ENCODE measurements at places on chromosomes 4 and X. TPM values are rescaled to one million over a fixed set of nuclear protein-coding genes. Genes with fewer than 3 reads are reported as not detected.
A peak's percentile ranks its signal among the peaks of the same experiment; 100 is the strongest.

CXCL1 gene
- total RNA-seq = 158 TPM

ZNF185 gene
- total RNA-seq = 41.6 TPM

PPP4R3C gene
- not detected for total RNA-seq

DNA sequence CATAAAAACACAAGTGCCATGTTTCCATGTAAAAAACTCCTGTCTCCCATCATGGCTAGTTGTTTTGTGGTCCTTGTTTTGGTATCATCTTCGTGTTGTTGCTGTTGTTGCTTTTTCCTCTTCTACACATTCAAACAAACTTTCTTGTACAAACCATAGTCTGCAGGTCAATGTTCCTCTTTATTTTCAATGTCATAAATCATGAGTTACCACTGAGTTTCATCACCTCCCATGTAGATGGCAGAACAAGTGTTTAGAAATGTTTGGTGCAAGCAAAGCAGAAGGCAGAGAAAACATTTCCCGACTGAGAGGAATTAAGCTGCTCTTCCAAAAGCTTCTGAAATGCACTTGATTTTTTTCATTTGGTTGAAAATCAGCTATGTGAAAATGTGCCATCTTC lies 166.0 kb downstream of the ANTXR2 start:
- DNase-seq = no peak

DNA sequence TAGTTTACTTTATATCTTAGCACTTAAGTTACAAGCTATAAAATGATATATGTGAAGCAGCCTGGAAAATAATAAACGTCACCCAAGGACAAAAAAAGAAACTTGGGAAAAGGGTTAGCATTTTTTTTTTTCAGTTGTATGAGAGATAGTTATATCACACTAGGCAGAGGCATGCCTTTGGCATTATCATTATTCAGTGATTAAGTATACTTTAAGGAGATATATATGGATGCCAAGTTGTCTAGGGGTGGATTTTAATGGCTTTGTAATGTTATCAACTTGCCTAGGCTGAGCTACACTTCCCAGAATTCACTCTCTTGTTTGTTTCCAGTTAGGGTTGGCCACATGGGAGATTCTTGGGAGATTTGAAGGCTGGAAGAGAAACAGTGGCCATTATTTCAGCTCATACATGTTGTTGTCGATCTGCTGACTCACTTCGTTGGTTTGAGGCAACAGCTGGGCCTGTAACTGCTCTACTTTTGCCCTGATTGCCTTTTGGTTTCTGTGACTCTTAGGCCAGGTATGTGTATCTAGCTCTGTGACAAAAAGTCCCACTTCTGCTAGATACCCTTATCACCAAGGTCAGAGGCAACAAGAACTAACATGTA lies 11.5 kb upstream of the SRPX start:
- no peak for DNase-seq

TLR2 gene
- 13.8 TPM for total RNA-seq

GRCh38 chrX:130715299-130715698 lies 187.7 kb downstream of the ENOX2 start:
- DNase-seq = no peak

DNA sequence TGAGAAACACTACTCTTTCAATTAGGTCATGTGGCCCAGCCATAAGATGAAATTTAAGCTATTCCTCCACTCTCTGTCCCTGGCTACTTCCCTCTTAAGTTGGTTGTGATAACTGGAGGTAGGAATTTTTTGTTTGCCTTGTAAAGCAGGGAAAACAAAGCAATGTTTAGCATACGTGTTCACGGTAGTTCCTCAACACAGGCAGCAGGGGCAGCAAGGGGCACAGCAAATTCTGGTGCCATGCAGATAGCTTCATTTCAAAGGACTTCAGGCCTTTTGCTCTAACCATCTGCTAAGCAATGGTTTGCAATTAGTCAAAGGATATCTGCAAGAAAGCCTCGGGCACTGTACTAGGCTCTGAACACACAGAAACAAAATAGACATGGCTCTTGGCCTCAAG lies 330.2 kb downstream of the ZIC3 start:
- no peak for DNase-seq

DNA sequence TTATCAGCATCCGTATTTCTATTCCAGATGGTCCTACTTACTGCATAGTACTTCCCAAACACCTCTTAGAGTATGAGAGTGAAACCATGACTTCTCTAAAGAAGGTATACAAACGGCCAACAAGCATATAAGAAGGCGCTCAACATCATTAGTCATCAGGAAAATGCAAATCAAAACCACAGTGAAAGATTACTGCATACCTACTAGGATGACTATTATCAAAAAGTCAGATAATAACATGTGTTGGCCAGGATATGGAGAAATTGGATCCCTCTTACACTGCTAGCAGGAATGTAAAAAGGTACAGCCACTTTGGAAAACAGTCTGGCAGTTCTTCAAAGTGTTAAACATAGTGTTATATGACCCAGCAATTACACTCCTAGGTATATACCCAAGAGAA lies 215.3 kb upstream of the CXorf66 start:
- no peak for DNase-seq

DNA sequence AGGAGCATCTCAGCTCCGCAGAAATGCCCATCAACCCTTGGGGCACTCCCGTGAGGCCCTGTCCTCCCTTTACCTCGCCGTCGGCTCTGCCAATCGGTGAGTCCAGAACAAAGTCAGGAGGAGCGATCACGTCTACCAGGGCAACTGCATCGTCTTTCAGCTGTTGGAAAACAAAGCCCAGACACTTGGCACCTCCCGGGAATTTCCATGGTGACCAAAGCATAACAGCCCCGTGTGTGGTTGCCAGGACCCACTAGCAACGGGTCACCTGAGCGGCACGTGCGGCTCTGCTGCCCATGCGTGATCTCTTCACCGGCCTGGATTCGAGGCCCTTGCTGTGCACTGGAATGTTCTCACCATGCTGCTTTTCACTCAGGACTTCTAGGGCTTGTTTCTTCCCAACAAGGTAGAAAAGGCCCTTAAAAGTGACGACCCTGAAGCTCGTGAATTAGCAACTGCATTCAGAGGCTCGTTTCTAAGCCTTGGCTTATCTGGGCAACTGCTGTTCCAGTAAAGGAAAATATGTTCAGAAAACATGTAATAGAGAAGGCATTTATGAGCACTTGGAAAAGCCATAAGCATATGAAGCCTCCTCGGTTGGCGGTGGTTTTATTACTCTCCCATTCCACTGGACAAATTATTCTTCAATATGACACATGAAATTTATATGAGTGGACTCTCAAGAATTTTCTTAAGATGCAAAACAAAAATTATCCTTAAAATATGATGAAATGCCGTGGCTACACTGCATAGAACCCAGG lies 69.5 kb downstream of the ACOX3 start:
- peak; percentile 55 for DNase-seq

DNA sequence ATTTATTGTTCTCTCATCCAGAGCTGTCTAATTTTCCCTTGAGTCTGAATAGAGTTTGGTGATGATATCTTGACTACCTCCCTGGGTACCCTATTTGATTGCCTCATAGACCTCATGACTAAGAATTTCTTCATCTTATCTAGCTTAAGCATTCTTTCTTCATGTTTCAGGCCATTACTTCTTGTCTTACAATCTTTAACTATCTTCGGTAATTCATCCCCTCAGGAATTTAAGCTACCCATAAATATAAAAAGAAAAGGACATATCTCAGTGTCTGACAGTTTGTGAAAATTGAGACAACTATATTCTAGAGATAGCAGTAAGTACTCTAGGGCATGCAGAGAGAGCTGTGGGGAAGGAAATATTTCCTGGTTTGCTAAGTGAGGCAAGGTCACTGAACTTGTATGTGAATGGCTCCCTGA lies 466.1 kb upstream of the GRID2 start:
- peak; percentile 47 for DNase-seq

DNA sequence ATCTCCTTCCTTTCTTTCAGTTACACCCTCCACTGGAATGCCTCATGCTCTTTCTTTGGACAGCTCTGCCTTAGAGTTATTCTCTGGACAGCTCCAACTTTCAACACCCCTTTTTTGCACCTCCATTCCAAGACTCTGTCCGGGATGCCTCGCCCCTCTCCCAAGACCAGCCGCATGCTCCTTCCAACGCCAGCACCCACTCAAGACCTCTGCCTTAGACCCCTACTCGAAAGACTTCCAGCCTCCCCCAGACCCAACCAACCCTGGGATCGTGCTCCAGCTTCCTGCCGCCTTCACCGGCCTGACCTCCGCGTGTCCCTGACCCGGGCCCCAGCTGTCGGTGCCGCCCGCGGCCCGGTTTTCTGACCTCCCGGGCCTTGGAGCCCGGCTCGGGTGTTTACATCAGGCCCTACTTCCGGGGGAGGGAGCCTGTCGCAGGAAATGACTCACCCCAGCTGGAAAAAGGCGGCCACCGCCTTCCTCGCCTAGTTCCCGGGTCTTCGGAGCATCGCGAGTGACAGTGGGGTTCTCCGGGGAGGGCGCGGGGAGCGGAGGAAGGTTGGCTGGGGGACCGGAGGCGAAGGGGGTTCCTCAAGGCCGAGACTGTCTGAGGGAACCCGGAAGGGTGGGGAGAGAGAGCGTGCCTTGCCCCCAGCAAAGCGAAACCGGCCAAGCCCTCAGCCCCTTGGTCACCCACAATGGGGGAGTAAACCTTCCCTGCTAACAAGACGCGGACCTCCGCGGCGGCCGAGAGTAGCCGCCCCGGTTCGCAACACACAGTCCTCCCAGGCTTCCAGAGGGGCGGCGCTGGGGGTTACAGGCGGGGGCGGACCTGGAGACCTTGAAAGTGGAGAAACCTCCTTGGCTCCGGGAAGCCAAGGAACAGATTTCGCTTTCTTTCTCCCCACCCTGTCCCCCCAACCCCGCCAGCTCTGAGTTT lies at the start of gene WDR45:
Gene WDR45, minus strand, starts transcription at position 399 of the 940 bp plus-strand sequence. CDS start 1,792 bp downstream, outside the sequence.
- no peak for DNase-seq

GRCh38 chr4:74098427-74098994 lies 484 bp downstream of the CXCL2 start:
- DNase-seq = no peak

DNA sequence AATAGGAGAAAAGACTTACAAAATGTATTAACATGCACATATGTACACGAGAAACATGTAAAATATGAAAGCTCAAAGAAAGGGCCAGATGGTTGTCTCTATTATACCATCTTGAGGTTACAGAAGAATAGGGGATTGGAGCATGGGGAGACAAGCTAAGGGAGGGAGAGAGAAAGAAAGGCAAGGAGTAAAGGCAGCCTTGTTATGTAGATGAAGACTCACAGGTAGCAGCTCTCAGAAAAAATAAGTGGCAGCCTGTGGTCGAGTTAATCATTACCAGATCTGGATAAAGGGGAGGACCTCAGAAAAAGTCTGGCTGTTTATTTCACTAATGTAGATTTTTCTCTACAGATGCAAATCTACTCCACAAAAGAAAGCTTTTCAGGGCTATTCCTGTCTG lies 26.6 kb upstream of the PPP1R2C start:
- no peak for DNase-seq

All from epithelial cell of proximal tubule (primary cell).